Omental fat pad (tissue), 4 donors: ENCODE measurements at places on chromosomes 6 and 20.

DNA sequence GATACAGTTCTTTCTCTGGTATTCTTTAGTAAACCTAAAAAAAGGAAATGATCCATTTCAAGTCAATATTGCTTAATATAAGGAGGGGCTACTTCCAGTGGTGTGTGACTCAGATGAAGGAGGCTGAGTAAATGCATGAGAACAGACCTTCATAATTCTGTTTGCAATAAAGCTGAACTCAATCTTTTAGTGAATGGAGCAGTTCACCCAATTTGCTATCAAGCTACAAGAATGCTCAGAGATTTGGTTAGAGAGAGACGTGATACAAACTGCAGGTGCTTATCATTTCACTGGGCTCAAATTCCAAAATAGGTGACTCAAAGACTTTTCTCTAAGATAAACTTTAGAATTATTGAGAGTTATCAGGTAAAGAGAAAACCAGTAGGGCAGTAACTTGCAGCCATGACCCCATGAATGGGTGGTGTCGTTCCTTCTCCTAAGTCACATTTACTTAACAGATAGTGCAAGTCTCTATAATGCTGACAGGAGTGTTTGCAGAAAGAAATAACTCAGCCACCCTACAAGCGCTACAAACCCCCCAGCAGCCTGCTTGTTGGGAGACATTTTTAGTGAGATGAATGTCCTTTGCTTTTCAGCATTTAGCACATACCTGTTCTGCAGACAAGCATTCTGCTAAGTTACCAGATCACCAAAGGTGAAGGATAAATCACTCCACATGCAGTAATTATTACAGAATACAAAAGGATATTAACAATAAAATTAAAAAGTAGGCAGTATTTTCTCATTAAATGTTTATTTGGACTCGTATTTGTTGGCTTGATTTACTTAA, 16.4 kb upstream of the BLOC1S5 start:
- DNase-seq, result no peak

- no peak for DNase-seq
Measured at GRCh38 chr20:63850689-63851547, 10.4 kb upstream of the ABHD16B start.

DNA sequence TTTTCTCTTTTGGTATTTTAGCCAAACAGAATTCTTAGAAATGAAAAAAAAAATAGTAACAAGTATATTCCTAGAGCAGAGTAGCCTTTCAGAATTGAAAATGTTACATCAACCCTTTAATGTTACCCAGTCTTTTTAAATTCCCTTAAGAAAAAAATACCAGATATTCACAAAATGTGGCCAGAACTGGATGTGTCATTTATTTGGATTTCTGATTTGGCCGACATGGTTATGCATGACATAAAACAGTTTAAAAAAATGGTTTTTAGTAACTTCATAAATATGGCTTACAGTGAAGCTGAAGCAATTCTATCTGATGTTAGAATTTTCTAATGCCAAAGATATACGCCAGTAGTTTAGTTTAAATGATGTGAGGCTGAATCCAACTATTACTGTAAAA, 112.0 kb downstream of the ATXN1 start:
- DNase-seq, result no peak

GRCh38 chr6:115753446-115753845, 307.2 kb downstream of the FRK start:
- DNase-seq, result no peak

DNA sequence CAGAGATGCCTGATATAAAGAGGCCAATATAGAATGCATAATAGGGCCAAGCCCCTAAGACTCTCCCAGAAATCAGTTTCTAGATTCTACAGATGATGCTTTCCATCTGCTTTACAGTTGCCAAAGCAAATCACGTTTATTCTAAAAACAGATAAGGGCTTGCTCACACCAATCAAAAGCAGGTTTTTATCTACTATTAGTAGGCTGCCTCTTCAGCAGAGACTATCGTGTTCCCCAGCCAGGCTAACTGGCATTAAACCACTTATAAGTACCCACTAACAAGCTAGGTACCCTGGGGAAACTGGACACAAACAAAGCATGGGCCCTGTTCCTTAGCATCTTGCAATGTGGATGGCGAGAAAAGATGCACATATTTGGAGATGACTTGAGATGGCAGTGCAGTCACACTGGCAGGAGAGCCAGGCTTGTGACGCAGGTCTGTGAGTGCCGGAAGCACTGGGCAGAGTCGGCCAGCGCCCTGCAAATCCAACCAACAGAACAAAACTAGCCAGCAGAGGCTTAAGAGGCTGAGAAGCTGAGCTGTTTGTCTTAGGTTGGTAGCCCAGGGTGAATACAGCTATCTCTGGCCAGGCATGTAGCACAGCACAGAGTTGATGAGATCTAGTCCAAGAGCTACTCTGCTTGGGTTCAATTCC, 73.4 kb downstream of the GFOD1 start:
- DNase-seq, result no peak

DNA sequence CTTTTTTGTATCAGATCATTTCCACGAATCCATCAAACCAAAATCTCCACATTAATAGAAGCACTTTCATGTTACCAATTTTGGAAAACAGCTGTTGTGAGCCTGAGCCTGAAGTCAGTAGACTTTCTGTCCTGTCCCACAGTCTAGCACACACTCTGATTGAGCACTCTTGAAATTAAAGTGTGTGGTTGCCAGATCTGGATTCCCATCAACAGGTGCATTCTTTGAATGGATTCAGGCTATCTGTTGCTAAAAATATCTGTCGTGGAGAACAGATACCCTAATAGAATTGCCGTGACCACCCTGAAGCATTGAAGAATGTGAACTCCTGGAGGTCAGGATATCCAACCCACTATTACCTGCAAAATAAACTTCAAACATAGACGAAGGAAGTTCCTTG, 73.3 kb downstream of the TFAP2A start:
- DNase-seq, result no peak

DNA sequence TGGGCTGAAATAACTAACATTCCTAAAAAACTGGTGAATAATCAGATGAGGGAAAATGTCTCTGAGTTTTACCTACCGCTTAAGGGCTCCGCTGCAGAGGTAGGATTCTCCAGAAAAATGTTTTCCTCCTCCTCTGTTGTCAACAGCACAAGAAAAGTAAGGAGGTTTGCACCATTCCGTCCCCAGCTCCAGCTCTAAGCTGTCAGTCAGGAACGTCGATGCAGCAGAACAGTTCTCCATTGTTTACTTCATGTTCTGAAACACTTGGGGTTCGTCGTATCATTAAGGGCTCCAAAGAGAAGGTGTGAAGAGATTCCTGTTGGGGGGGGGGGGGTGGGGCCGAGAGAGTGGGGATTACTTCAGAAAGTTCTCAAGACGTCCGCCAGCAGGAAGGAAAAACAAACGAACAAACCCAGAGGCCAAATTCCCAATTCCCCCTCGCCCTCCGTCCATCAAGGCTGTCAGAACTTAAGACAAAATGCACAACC, 734 bp downstream of the MMS22L start:
- no peak for DNase-seq

DNA sequence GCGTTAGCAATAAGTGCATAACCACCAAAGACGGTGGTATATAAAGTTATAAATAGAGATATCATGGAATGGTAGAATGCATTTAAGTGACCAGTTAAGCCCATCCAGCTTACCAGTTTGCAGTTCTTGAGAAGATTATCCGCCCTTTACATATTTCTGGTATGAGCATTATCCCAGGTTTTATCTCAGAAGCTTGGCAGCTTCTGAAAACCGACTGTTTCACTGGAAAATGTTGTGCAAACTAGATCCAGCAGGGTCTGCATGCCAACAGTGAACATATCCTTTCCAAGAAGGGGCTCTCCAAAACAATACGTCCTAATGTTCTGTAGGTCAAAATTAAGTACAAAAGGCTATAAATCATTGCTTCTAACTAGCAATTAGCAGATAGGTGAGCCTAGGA, 29.5 kb upstream of the SHLD1 start:
- DNase-seq, result no peak

GRCh38 chr6:82195619-82196018, 51.9 kb downstream of the IBTK start:
- DNase-seq, result no peak

DNA sequence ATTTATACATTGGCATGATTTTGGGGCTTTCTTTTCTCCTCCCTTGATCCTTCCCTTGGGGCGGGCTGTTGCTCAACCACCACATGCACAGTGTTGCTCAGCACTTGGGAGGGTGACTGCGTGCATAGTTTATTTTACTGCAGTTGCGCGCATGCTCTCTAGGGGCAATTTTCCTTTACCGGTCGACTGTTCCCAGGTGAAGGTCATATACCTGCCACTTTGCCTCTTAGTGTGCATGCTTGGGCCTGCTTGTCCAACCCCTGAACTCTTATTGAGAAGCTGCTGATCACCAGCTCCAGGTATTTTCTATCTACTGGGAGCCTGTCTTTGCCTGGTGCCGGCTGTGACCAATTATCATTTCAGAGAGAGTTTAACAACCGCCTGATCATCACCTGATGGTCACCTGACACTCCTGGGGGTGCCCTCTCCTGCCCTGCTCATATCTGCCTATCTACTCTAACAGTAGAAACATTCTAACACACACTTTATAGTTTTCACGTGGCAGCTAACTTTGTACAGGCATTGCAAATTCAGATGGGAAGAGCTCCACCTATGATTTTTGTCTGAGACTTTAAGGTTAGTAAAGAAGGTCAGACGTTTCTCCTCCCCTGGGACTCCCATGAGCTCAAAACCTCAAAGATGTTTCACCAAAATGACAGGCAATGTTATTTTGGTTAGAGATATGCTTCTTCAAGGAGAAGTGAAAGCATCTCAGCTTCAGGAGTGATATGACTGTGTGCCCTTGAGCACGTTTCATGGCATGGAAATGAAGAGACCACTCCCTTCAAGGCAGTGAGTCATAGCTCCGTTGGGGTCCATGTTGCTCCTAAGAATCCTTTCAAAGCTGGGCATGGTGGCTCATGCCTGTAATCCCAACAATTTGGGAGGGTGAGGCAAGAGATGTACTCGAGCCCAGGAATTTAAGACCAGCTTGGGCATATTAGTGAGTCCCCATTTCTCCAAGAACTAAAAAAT, 227.5 kb upstream of the MYLIP start:
- DNase-seq, result no peak

GRCh38 chr20:1184260-1184637, 532 bp downstream of the TMEM74B start:
- DNase-seq, result no peak

DNA sequence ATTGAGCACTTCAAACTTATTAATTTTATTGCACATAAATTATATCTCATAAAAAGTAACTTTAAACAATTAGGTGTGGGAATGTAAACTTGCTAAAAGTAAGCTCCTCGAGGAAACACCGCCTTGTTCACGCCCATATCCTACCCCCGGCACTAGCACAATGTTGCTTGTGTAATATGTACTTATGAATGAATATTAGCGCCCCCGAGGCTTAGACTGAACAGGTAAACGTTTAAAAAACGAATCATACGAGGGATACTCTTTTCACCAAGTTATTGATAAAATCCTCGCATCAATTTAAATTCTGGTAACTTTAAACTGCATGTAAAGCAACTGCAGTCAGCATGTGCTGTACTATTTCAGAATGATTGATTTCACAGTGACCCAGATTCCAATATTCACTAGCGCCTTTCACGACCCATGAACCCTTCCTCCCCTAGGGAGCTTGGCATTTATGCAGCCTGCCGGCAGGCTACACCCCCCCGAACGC, 637 bp downstream of the TFB1M start:
- no peak for DNase-seq

- DNase-seq, result no peak
Measured at GRCh38 chr6:166306378-166307081, 1.7 kb downstream of the PRR18 start.

- DNase-seq, result no peak
Measured at GRCh38 chr6:55632953-55633352, 54.0 kb upstream of the HMGCLL1 start.

DNA sequence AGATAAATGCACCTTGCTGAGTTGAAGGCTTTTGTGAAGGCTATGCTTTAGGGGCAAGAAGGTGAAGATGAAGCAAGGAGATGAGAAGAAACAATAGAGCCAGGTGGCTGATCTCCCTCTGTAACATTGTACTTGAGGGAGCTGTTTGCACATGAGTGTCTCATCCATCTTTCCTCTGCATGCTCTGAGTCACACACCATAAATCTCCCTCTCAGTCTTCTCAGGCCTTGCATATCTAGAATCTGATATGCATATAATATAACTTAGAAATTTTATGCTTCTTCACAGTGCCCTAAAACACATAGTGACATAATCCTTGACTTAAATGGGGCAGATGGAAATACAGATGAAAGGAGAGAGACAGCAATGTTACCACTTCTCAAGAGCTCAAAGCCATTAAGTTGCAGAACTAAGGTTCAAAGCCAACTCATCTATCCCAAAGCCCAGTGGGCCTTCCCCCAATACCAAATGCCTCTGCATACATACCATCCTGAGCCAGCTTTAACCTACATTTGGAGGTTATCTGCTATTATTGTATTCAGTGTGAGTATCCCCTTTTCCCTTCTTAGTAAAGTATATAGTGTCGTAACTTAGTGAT, 62.4 kb upstream of the STXBP5 start:
- DNase-seq, result no peak

- DNase-seq, result no peak
Measured at GRCh38 chr6:98593676-98594075, 240.7 kb upstream of the POU3F2 start.

DNA sequence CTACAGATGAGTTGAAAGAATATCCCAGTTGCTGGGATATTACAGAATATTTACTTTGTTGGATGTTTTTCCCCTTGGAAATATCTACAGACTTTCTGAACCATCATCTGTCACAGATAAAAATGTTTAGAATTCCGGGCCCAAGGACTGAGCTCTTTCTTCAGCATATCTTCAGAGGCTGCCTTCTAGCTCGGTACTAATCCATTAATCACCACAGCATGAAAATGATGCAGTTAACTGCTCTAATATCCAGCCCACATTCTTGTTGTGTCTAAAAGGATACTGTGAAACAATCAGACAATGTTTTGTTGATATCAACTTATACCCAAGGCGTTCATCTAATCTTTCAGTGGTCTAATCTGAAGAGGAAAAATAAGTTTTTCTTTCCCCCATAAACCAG, 247.4 kb downstream of the TBC1D32 start:
- DNase-seq, result no peak
